ENCODE measurements at places on chromosomes 3 and 15. TPM values are rescaled to one million over a fixed set of nuclear protein-coding genes. Genes with fewer than 3 reads are reported as not detected.

CSTA gene
- total RNA-seq, result 95.5 TPM

ATP2B2 gene
- total RNA-seq, result 0.25 TPM

GAP43 gene
- 4.9 TPM for total RNA-seq

TNFSF10 gene
- 92.8 TPM for total RNA-seq

Data from vagina (tissue), 2 donors.